Activated T-helper 1 cell treated with anti-CD3 and anti-CD28 coated beads, Interleukin-2, amount 50 U/mL, for 16 hours (primary cell): ENCODE measurements at places on chromosomes 16 and 17.

DNA sequence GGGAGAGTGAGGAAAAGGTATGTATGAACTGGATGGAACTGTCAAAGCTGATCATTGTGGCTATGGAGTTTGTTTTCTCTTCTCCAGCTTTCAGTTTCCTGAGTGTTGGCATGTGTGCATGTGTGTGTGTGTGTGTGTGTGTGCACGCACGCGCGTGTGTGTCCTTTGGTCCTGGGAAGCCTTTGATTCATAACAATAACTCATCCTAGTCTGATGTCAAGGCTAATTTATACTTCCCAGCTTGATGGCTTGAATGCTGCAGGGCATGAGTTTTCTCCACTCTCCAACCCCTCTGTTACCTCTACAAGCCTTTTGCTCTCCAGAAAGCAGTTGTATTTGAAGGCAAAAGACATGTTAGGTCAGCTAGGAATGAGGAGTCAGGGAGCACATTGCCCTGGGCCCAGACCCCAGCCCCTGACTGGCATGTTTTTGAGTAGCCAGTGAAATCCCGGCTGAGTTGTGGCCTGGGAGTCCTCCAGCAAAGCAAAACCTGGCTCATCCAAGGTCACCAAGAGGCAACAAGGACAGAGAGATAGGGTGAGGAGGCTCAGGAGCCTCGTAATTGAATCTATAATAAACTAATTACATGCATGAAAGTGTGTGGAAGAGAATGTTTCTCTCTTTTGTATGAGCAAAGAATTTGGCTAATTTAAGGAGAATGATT is 8.9 kb upstream of the CDC42EP4 start:
- DNase-seq = no peak

- peak; percentile 54 for DNase-seq
These were observed 5.6 kb downstream of the PNPO start for GRCh38 chr17:47946929-47947397.

- no peak for DNase-seq
These were observed 20.5 kb downstream of the METTL9 start for GRCh38 chr16:21619765-21620425.

- DNase-seq = no peak
These were observed 23.5 kb downstream of the TADA2A start for GRCh38 chr17:37430051-37430627.
